Activated T-helper 1 cell treated with Interleukin-2 at 50 U/mL for 16 hours (primary cell): ENCODE measurements at places on chromosomes 2 and 18.
A peak's percentile ranks its signal among the peaks of the same experiment; 100 is the strongest.

GRCh38 chr2:68423966-68424650, 43.0 kb downstream of the FBXO48 start:
- DNase-seq: no peak

DNA sequence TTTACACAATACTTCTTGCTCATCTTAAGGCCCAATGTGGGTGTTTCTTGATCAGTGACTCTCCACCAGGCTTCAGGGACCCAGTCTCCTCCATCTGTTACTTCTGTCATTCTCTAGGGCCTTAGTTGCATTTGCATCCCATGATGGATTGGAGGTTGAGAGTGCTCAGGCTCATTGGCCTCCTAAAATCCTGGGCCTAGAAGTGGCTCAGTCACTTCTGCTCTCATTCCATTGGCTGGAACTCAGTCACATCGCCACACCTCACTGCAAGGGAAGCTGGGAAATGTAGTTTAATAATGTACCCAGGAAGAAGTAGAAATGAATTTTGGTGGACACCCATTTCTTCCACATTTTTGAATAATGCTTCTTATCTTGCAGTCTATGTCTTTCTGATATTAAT, 223.5 kb downstream of the HRH4 start:
- DNase-seq: no peak

DNA sequence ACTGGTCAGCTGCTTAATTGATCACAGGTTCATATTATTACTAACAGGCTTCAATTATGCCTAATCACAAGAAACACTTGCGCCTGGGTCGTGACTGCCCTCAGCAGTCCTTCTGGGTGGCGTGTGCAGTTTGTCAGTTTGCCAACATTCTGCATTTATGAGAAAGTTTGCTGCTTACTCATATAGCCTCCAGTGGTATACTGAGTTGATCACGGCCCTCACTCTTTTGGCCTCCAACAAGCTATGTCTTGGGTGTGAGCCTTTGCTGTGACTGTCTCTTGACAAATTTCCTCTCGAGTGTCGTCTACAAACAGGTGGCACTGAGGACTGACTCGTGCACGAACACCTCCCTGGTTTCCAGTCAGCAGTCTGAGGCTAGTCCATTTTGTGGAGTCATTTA, 27.3 kb downstream of the DCDC2C start:
- DNase-seq: no peak

DNA sequence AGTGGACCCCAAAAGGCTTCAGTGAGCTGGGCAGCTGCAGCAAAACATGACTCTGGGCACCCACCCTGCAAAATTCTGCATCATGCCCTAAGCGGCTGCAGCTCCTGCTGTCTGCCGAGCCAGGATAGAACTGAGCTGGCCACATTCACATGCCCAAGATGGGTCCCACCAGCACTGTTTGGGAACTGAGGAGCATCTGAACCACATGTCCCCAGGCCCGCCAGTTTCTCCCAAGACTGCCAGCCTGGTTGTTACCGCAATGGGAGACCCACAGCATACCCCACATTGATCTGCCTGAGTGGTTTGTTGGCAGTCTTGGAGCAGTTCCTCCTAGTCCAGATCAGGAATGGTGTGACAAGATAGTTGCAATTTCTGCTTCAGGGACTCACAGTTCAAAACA, 946.8 kb downstream of the CPS1 start:
- no peak for DNase-seq

DNA sequence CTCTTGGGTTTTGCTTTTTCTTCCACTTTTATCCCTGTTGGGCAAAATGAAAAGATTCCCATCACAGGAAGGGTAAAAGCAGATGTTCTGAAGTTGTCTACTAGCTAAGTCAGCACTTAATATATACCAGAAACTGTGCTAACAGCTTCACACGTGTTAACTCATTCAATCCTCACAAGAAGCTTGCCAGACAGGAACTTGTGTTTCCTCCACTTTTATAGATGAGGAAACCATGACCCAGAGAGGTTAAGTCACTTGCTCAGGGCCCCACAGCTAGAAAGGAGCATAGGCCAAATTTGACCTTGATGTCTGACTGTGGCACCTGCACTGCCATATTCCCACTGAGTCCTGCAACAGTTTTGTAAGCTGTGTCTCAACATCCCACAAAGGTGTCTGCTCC, 76.8 kb upstream of the EPC2 start:
- DNase-seq: no peak

GRCh38 chr2:145000376-145000775, 480.5 kb upstream of the ZEB2 start:
- DNase-seq: no peak

- DNase-seq: no peak
Observed at GRCh38 chr2:231184319-231184718, 14.1 kb upstream of the ARMC9 start.

DNA sequence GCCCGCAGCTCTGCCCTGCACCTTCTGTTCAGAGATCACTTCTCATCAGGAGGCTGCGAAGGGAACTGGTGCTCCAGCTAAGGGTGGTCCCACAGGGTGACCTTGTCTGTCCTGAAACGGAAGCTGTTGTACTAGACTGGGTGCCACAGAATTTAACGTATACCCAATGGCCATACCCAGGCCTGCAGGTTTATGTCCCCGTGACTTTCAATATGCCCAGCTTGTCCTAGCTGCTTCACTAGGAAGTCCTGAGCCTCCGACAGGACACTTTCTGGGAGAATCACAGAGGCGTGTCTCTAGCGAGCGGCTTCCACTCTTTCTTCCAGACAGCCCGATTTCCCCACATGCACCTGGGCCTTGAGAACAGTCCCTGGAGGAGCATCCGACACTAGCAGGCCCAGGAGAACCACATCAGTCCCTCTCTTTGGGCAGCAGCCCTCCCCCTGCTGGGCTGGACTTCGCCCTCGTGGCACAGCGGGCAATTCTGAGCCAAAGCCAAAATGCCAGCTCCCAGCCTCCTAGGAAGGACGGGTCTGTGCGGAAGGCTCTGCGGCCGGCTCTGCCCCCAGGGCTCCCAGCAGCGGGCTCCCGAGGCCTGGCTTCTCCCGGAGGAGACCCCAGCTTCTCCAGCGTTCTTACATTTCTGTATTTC, 91.9 kb upstream of the OTOS start:
- DNase-seq: no peak

- no peak for DNase-seq
Observed at GRCh38 chr2:47867205-47867604, 39.1 kb downstream of the FBXO11 start.

DNA sequence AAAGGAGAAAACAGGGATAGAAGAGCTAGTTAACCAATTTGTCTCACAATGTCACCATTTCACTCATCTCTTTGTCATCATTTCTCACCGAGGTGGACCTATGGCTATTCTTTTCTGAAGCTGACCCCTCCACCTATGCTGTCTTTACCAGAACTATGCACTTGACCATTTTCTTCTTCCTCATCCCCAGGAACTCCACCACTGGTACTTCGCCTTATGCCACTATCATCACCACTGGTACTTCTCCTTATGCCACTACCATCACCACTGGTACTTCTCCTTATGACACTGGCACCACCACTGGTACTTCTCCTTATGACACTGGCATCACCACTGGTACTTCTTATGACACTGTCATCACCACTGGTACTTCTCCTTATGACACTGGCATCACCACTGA, 745.8 kb upstream of the CHAC2 start:
- no peak for DNase-seq

- DNase-seq: no peak
Observed at GRCh38 chr2:71736986-71737385, 283.6 kb downstream of the DYSF start.

GRCh38 chr18:70243131-70243929, 37.8 kb upstream of the RTTN start:
- DNase-seq: no peak

DNA sequence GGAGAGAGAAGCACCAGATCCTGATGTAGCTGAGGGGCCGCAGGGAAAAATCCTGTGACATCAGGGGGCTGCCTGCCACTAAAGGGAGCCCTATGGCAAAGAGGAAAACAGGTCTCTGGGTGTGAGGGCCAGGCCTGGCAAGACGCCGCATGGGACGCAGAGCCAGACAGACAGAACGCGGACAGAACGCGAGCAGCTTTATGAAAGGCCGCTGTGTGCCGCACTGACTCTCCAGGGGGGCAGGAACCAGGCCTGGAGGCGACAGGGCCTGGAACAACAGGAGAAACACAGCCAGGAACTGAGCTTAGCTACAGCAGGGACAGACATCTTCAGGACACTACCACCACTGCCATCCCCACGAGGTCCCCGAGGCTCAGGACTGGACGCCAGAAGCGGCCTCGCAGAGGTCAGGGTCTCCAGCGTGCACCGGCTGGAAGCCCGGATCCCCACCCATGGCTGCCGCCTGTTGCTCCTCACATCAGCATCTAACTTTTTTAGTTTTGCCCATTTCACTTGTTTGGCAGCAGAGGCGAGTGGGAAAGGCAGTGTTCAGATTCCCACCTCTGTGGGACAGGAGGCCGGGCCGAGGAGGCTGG, 131.6 kb downstream of the VAPA start:
- DNase-seq: no peak

DNA sequence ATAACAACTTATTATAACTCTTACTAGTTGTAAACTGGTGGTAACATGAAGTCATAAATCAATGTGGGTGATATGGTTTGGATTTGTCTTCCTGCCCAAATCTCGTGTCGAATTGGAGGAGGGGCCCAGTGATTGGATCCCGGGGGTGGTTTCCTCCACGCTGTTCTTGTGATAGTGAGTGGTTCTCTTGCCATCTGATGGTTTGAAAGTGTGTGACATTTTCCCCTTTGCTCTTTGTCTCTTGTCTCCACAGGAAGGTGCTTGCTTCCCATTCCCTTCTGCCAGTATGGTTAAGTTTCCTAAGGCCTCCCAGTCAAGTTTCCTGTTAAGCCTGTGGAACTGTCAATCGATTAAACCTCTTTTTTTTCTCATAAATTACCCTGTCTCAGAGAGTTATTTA, 321.6 kb downstream of the DSEL start:
- no peak for DNase-seq

DNA sequence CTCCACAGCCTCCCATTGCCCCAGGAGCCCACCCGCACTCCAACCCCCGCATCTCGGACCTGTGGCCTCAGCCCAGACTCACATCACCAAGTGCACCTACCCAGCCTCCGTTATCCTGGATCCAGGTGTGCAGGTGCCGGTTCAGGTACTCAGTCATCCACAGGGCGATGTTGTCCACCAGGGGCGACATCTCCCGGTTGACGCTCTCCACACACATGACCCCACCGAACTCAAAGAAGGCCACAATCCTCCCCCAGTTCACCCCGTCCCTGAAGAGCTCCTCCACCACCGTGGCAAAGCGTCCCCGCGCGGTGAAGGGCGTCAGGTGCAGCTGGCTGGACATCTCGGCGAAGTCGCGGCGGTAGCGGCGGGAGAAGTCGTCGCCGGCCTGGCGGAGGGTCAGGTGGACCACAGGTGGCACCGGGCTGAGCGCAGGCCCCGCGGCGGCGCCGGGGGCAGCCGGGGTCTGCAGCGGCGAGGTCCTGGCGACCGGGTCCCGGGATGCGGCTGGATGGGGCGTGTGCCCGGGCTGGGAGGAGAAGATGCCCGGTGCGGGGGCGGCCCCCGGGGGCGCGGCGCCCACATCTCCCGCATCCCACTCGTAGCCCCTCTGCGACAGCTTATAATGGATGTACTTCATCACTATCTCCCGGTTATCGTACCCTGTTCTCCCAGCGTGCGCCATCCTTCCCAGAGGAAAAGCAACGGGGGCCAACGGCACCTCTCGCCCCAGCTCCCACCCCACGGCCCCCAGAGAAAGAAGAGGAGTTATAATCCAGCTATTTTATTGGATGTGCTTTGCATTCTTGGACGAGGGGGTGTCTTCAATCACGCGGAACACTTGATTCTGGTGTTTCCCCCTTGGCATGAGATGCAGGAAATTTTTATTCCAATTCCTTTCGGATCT, 1.3 kb downstream of the BCL2 start:
- peak; percentile 69 for DNase-seq

DNA sequence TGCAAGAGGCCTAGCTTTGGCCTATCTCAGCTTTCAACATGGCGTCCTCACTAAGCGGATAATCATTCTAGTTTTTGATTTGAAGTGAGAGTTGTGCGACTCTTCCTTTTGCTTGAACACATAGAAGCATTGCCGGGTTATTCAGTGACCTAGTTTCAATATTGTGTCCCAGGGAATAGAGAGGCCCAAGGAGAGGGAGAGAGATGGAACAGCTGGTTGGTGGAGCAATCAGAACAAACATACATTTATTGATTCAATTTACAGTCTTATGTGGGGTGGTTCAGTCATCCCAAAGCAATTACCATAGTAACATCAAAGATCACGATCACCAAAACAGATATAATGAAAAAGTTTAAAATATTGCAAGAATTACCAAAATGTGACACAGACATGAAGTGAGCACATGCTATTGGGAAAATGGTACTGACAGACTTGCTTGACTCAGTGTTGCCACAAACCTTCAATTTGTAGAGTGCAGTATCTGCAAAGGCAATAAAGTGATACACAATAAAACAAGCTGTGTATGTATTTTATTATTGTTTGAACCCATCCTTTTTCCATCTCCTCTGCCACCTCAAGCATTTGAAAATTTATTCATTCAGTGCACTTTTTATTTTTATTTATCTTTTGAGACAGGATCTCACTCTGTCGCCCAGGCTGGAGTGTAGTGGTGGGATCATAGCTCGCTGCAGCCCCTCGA, 30.2 kb downstream of the COPS7B start:
- DNase-seq: no peak

DNA sequence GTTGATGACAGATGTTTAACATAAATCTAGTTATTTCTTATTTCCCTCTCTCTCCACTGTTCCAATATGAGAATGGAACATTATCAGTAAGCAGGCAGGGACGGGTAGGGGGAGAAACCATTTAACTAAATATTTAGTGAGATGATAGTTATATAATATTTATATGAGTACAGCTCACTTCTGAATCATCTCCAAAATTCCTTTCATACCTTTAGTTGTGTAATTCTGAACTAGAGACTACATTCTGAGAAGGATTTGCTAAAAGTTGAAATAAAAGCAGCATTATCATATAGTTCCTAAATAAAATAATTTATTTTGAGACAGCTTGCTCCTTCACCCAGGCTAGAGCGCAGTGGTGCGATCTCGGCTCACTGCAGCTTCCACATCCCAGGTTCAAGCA, 41.4 kb downstream of the B4GALT6 start:
- DNase-seq: no peak

DNA sequence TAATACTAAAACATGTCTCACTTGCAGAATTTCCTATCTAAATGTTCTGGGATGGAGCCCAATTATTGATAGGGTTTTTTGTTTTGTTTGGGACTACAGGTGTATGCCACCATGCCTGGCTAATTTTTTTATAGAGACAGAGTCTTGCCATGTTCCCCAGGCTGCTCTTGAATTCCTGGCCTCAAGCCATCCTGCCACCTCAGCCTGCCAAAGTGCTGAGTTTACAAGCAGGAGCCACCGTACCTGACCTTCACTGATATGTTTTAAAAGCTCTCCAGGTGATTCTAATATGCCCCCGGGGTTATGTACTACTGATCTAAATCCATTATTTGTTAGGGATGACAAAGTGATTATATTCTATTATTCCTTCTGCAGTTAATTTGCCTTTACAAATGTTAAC, 2.2 kb downstream of the ELAC1 start:
- DNase-seq: no peak
